GDM1 (cell line): ENCODE measurements at places on chromosomes 2 and 18.

DNA sequence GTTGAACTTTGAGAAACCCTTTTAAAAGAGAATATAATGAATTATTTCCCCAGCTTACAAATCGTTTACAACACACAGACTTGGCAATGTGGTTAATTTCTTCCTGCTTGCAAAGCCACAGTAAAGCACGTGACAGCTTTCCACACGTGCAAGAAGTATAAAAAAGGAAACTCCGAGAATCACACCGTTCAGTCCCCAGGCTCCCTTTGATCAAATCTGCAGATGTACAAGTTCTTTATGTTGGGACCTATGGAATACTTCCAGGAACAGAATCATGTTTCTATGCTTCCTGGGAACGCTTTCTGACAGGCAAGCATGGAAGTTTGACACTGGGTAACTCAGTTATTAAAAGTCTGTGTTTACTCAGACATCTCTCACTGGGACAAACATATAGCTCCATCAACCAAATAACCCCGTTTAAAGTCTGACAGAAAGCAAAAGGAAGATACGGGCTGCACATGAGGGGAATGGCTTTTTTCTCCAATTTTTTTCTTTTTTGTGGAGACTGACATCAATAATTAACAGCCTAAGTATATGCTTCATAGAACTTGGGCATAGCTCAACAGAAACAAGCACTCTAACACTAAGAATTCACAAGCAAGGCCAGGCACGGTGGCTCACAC lies 134.8 kb downstream of the EIPR1 start:
- DNase-seq: peak; percentile 10

DNA sequence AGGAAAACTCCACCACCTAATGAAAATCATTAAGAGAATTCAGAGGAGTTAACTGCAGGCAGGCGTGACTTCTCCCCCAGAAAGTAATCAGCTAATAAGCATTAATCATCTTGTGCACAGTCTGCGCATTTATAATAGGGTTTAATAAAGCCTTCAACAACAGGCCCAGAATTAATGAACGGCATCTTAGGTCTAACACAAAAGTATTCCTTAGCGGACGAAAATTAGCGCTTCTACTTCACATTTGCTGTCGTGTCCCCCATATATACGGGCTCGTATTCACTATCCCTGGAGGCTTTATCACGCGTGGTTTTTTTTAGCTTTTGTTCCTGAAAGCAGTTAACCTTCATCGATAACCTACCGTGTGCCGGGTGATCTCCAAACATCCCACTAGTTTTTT lies 1.8 kb downstream of the ATP8B1 start:
- DNase-seq: no peak

DNA sequence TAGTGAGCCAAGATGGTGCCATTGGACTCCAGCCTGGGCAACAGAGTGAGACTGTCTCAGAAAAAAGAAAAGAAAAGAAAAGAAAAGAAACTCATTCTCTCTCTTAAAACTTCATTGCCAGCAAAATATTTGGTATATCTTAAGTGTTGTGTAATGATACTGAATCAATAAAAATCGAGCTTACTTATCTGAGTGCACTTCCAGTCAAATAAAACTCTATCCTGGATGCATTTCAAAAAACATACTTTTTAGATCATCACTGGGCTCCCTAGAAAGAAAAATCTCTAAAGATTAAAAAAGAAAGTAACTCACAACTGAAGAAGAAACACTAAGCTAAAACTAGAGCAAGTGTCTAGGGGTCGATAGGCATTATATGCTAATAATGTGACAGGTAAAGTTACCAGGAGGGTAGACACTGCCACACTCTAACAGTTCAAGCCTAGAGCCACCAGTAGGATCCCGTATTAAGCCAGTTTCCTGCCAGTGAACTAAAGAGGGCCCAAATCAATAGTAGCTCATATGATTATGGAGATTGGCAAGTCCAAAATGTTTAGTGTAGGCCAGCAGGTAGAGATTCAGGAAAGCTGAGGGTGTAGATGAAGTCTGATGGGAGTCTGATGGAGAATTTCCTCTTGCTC lies 242.1 kb upstream of the CYRIA start:
- no peak for DNase-seq

DNA sequence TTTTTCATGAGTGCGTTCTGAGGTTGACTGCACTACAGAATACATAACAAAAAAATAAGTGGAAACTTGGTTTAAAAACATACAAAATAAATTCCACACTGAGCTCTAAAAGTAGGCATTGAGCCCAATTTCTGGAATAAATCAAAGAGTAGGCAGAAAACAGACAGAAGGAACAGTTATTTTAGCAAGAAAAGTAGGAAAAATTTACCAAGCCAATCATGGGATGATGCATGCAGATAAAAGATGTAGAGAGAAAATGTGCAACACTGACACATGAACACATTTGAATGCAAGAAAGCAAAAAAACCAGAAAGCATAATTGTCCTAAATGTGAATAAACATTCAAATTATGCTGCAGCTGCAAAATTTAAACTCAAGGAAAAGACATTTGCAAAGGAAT lies 308.3 kb downstream of the DLGAP1 start:
- DNase-seq: no peak

DNA sequence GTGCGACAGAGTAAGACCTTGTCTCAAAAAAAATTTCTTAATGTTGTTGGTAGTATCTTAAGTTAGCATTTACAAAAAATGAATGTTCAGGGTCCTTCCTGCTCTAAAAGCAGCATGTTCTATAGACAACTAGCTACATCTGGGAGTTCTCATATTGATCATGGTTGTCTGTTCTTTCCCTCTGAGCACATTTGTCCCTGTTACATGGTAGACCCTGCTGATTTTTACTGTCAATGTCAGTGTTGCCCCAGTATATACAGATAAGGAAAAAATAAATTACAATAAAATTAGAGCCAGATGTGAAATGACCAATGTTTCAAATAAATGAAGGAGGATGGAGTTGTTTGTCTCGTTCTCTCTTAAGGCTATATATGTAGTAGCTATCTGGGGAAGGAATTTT lies 63.2 kb downstream of the KCMF1 start:
- DNase-seq: no peak

- DNase-seq: no peak
These were observed 41.4 kb downstream of the ATP6V1C2 start for GRCh38 chr2:10762651-10763460.

DNA sequence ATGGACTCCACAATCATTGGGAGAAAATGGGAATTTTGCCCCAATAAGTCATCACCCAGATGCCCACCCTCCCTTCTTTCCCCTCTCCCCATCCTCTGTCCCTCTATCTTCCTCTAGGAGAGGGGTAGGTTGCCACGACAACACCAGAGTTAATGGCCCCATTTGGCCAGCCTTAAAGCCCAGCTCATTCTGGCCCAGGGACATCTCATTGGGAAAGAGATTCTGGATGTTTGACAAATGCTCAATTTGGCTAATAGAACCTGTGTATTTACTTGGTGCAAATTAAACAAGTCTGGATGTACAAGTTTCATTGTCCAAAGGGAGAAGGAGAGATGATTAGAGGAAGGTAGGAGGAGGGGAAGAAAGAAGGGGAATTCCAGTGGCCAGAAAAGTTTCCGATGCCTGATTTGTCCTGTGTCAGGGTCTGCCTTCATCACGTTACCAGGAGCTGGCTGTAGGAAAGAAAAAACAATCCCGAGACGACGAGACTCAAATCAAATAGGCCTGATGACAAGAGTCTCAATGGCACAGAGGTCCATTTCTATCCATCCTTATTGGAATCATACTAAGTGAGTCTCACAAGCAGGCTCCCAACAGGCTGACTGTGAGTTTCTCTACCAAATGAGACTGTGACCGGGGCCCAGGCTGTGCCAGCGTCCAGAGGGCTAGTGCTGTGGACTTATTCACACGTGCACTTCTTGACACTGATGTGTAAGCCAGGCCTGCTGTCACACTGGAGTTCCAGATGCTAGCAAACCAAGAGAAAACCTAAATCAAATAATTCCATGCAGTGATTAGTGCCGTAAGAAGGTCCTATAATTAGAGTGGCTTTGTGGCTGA lies 265.2 kb upstream of the APCDD1 start:
- DNase-seq: no peak

DNA sequence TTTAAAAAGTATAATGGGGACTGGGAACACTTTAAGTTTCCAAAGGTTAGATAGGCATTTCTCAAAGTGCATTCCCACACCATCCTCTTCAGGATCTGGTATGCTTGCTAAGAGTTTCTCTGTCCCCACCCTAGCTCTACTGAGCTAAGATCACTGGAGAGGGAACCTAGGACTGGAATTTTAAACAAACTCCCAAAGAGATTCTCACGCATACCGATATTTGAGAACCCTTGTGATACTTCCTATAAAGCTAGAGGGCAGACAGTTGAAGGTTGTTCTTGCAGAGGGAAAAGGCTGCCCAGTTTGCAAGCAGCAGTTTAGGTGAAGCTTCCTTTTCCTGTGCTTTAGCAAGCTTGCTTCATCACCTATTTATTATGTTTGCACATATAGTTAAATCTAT lies 3.6 kb downstream of the CNRIP1 start:
- no peak for DNase-seq

- DNase-seq: no peak
These were observed 20.8 kb upstream of the MYO3B start for GRCh38 chr2:170157025-170157684.

- DNase-seq: no peak
These were observed 36.0 kb downstream of the ANKRD29 start for GRCh38 chr18:23626451-23627279.
